Testis (tissue), 5 donors: ENCODE measurements at places on chromosomes 7 and 10. TPM values are rescaled to one million over a fixed set of nuclear protein-coding genes. Genes with fewer than 3 reads are reported as not detected.

DNA sequence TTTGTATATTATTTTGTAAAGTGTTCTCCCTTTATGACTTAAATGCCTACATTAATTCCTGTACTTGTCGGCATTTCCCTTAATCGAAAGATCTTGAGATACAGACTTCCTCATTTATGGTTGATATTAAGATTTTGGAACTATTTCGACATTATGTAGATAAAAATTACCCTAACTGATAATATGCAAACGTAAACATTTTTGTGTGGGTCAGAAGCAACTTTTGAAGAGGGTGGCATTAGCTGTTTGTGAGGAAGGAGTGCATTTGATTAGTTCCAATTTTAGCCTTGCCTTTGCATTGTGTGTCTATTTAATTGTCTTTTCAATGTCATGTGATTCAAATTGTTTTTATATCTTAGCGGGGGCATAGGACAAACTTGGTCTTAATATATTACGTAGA lies 114.7 kb downstream of the BICC1 start:
- H3K4me1 ChIP-seq, result no peaks in the 10 kb centered on the region
- H3K27ac ChIP-seq, result no peak overlapping the region
- DNase-seq, result no peak

The PLA2G12B gene
- not detected for total RNA-seq

DNA sequence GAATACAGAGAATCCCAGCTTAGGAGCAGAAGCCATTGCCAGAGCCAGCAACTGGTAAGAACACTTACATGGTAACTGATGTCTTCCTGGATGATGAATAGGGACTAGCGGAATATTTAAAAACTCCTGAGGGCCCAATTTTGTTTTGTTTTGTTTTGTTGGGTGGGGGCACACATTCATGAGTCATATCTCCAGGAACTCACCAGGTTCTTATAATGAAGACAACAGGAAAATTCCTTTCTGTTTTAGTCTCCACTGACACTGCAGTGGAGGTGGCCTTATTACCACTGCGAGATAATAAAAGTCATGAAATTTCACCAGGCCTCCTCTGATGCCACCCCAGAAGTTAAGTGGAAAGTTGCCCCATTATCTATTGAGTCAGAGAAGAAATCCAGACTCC lies 6.6 kb upstream of the CUZD1 start:
- no peaks in the 10 kb centered on the region for H3K27me3 ChIP-seq
- no peak for DNase-seq
- no peak overlapping the region for H3K4me3 ChIP-seq
- no peaks in the 10 kb centered on the region for H3K36me3 ChIP-seq

DNA sequence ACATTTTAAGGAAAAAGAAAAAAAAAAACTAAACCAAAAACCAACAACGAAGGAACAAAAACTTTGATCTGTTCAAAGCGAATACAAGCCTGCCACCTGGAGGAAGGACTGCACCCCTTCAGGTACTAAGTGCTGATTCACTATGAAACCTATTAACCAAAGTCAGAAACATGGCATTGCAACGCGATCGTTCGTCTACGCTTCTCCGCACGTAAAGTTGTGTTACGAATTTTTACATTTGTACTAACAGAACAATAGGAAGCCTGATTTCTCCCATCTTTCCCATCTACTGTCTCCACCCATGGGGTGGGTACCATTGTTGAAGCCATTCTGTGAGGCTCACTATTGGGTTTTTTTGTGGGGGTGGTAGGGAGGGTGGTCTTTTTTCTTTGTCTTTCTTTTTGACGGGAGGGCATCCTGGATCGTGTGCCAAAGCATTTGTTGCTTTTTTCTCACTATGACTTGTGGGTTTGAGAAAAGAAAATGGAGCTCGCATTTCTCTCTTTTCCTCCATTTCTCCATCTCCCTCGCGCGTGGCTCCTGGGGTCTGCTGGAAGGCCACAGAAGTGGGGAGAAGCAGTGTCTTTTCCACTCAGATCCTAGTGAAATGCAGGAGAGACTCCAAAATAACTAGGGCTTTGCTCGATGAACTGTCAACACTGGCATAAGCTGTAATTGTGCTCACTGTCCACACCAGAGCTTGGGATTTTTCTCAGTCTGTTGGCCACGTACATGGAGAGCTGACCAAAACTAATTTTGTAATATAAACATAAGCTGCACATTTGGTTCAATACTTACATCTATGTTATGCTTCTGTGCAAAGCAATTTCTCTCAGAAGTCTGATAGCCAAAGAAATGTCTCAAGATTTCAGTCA lies 100.9 kb upstream of the YAE1 start:
- H3K36me3 ChIP-seq, result no peaks in the 10 kb centered on the region
- no peak overlapping the region for H3K27ac ChIP-seq
- H3K4me3 ChIP-seq, result no peak overlapping the region
- DNase-seq, result peak; percentile 44
- no peaks in the 10 kb centered on the region for H3K27me3 ChIP-seq

- H3K4me1 ChIP-seq, result no peaks in the 10 kb centered on the region
- H3K4me3 ChIP-seq, result no peak overlapping the region
- H3K36me3 ChIP-seq, result no peaks in the 10 kb centered on the region
- DNase-seq, result no peak
- no peak overlapping the region for H3K27ac ChIP-seq
Observed at GRCh38 chr7:309586-310228, 19.7 kb downstream of the FOXL3 start.

The MEOX2 gene
- total RNA-seq, result 4.0 TPM

GRCh38 chr10:95096143-95096542 lies 26.8 kb upstream of the CYP2C8 start:
- DNase-seq, result no peak
- no peak overlapping the region for H3K4me3 ChIP-seq
- H3K4me1 ChIP-seq, result no peaks in the 10 kb centered on the region

GRCh38 chr10:89119651-89120050 lies 87.5 kb downstream of the CH25H start:
- H3K27ac ChIP-seq, result no peak overlapping the region
- no peaks in the 10 kb centered on the region for H3K4me1 ChIP-seq
- H3K36me3 ChIP-seq, result no peaks in the 10 kb centered on the region
- no peaks in the 10 kb centered on the region for H3K27me3 ChIP-seq
- no peak overlapping the region for H3K4me3 ChIP-seq
- no peak for DNase-seq

The LRRC61 gene
- total RNA-seq, result 18.4 TPM

The CD36 gene
- total RNA-seq, result 5.6 TPM

- no peak overlapping the region for H3K27ac ChIP-seq
- no peaks in the 10 kb centered on the region for H3K36me3 ChIP-seq
- no peaks in the 10 kb centered on the region for H3K27me3 ChIP-seq
- DNase-seq, result no peak
- H3K4me1 ChIP-seq, result peaks cover 17% of the 10 kb centered on the region
- no peak overlapping the region for H3K4me3 ChIP-seq
Observed at GRCh38 chr10:110491346-110491745, 6.4 kb upstream of the DUSP5 start.

The ARMC10 gene
- total RNA-seq, result 61.7 TPM

DNA sequence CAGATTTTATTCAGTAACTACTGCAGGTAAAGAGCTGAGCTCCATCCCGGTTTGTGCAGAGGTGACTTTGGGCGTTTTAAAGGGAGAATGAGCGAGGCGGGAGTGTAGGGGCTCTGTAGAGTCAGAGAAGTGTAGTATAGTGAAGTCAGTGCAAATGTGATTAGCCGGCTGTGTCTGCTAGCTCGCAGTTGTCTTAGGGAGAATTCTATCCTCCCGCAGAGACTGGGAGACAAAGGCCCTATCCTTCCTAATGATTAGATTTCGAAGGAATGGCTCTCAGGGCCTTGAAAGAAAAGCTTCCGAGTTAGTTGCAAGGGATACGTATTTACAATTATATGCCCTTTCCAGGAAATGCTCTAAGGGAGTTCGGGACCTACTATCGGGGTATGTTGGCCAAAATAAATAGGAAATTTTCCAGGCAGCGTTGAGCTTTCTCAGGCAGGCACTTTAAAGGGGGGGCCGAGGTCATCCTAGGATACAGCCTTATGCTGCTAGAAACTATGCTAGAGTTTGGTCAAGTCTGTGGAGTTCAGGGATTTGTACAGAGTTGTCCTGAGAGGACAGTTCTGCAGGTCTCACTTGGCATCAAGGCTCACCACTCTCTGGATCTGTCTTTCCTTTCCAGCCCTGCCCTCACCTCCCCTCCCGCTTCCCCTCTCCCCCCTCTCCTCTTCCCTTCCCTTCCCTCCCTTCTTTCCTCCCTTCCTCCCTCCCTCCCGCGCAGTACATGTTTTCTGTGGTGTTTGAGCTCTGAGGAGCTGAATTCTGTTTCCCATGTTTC lies 825 bp downstream of the MRPL32 start:
- no peaks in the 10 kb centered on the region for H3K36me3 ChIP-seq
- H3K27me3 ChIP-seq, result no peaks in the 10 kb centered on the region
- H3K27ac ChIP-seq, result peak overlapping the region; percentile 82
- H3K4me1 ChIP-seq, result peaks cover 22% of the 10 kb centered on the region

DNA sequence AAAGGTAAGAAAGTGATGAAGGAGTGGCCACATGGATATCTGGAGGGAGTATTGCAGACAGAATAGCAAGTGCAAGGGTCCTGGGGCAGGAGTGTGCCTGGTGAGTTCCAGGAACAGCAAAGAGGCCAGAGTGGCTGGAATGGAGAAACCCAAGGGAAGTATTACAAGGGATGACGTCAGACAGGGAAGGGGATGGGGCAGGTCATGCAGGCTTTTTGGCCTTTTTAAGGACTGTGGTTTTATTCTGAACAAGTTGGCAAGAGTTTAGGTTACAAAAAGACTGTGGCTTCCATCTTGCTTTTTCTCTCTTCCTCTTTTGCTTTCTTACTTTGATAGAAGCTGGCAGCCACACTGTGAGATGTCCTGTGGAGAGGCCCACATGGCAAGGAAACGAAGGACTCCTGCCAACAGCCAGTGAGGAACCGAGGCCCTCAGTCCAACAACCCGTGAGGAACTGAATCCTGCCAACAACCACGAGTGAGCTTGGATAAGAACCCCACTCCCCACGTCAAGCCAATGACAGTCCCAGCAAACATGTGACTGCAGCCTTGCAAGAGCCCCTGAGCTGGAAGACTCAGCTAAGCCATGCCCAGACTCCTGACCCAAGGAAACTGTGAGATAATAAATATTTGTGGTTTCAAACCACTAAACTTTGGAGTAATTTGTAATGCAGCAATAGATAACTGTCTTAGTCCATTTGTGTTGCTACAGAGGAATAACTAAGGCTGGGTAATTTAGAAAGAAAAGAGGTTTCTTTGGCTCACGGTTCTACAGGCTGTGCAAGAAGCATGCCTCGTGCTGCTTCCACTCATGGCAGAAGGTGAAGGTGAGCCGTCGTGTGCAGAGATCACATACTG lies 19.8 kb upstream of the KDM7A start:
- no peak overlapping the region for H3K4me3 ChIP-seq
- no peaks in the 10 kb centered on the region for H3K36me3 ChIP-seq
- no peak overlapping the region for H3K27ac ChIP-seq
- H3K4me1 ChIP-seq, result no peaks in the 10 kb centered on the region

DNA sequence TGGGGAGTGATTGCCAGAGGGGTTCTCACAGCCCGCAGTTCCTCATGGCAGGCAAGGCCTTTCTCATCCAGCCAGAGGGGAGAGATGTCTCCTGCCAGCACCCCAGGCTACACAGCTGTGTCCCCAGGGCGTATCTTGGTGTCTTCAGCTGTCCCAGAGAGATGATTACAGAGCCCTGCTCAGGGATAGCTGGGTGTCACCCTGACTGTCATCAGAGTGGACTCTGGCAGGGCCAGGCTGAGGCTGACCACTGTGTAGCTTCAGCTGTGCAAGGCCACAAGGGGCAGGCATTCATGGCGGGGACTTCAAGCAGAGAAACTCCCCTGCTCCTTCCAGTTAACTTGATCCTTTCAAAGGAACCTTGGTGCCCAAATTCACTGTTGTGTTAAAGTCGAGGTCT lies 124.2 kb downstream of the RGS10 start:
- DNase-seq, result no peak
- no peaks in the 10 kb centered on the region for H3K27me3 ChIP-seq
- H3K27ac ChIP-seq, result no peak overlapping the region
- no peak overlapping the region for H3K4me3 ChIP-seq
- no peaks in the 10 kb centered on the region for H3K36me3 ChIP-seq

DNA sequence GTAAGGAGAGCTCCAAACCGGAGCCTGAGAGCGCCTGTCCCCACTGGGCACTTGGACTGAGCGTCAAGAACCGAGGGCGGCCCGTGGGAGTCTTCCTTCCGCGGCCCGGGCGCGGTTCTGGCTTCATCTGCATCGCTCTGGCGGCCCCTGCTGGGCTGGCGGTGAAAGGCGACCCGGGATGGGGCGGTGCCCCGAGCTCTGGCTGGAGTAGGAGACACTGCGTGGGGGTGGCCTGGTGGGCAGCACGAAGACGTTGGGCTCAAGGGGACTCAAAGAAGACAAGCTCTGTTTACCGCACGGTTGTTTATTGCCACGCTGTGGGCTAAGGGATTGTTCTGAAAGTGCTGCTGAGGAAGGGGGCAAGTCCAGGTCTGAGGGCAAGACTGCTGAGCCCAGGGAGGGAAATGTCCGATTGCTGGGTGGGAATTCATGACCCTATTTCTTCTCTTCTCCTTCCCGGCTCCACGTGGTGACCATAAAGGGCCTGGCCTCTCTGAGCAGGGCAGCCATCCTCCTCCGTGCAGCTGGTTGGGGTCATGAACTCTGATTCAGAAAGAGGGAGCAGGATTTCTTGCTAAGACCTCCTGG lies 29.8 kb downstream of the PLAU start:
- H3K4me1 ChIP-seq, result peaks cover 10% of the 10 kb centered on the region
- DNase-seq, result peak; percentile 92
- no peaks in the 10 kb centered on the region for H3K27me3 ChIP-seq
- H3K27ac ChIP-seq, result peak overlapping the region; percentile 72

- no peaks in the 10 kb centered on the region for H3K27me3 ChIP-seq
- H3K36me3 ChIP-seq, result no peaks in the 10 kb centered on the region
Observed at GRCh38 chr10:35347899-35348608, 11.7 kb downstream of the CCNY start.
